Stimulated activated CD8-positive, alpha-beta memory T cell treated with anti-CD3 and anti-CD28 coated beads, Interleukin-4, amount 100 ng/mL, for 1 hour (primary cell): ENCODE measurements at places on chromosomes 4 and X.

GRCh38 chr4:86928400-86929255 lies 6.2 kb upstream of the AFF1 start:
- no peak for DNase-seq

GRCh38 chr4:149952101-149952500 lies 126.1 kb upstream of the DCLK2 start:
- DNase-seq = no peak

DNA sequence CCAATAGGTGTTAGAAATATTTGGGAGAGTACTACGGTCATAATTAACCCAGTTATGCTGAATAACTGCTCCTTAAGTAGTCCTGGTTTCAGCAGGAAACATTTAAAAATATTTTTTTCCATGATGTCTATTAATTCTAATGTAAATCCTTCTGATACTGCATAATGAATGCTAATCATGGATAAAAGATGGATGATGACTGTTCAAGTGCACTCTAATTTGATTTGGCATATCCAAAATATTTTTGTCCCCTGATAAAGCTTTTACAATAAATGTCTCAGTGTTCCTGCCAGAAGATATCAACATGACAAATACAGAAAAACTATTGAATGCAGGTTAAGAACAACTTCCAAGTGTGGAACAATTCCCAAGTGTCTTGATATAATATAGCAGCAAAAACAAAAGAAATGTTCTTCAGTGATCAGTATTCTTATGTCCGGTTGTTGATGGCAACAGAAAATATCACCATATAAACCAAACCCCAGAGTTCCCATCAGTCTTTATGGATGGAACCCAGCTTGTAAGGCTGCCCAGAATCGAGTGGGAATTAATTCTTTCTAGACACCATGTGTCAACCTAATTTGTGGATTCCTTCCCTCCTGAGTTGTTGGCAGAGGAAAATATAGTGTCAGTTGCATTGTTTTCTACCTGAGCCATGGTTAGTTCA lies 205.4 kb upstream of the GK2 start:
- DNase-seq = no peak

- DNase-seq = peak; percentile 9
Observed at GRCh38 chr4:17577665-17578481, 875 bp downstream of the LAP3 start.

DNA sequence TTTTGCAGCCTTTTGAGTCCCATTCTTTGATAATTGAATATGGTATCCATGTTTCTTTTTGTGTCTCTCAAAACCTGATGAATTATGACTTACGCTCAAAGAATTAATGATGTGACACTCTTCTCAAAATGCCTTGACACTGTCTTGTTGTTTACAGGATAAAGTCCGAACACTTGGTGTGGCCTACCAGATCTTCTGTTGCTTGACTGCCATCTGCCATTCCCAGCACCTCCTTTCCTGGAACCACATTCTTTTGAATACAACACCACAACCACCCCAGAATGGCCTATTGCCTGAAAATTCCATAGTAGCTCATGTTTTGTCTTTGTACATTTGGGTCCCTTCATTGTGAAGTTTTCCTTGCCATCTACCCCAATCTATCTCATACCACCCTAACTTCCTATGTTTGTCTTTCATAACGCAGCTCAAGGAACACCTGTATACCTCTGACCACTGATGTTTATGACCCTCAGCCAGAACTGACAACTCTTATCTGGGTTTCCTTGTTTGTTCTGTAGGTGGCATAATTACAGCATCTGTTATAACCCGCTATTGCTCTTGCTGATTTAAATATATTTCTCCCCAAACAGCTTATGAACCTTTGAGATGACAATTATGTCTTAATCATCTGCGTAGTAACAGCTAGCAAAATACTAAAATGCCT lies 991.3 kb downstream of the RAB28 start:
- DNase-seq = no peak

- no peak for DNase-seq
Observed at GRCh38 chr4:137463377-137464003, 68.8 kb downstream of the PCDH18 start.

GRCh38 chr4:116881077-116881476 lies 204.3 kb downstream of the TRAM1L1 start:
- no peak for DNase-seq

DNA sequence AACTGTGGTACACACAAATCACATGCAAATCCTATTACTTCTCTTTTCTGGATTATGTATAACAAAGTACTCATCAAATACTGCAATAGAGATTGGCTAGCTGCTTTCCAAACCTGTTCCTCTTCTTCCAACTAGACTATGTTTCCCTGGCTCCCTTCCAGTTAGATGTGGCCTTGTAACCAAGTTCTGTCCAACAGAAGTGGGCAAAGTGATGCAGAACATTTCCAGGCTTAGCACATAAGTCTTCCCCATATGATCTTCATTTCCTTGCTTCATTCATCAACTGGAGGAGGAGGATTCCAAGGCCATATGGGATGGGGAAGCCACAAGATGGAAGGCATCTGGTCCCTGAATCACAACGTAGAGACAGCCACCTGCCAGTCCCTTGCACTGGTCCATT lies 8.0 kb downstream of the SLC9A7 start:
- no peak for DNase-seq

GRCh38 chrX:19190902-19191301 lies 68.6 kb upstream of the ADGRG2 start:
- DNase-seq = no peak

- DNase-seq = no peak
Observed at GRCh38 chr4:129328162-129328561, 232.2 kb downstream of the C4orf33 start.
